ENCODE measurements at places on chromosomes 13 and 19.

DNA sequence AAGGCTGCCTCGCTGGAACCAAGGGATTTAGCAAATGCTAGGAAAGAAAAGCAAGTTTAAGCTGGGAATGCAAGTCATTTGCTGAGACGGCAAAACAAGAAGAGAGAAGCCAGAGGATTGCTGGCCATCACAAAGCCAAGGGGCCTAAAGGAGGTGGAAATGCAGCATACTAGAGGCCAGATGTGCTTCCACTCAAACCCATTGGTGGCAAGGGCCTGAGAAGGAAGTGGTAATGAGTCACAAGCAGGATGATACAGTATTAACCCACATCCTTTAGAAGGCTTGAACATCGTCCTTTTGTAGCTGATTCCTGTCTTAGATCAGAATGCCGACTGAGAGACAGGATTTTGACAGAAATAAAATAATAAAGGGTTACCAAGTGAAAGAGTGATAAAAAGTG, 68.2 kb downstream of the ITGBL1 start:
- DNase-seq, result no peak

DNA sequence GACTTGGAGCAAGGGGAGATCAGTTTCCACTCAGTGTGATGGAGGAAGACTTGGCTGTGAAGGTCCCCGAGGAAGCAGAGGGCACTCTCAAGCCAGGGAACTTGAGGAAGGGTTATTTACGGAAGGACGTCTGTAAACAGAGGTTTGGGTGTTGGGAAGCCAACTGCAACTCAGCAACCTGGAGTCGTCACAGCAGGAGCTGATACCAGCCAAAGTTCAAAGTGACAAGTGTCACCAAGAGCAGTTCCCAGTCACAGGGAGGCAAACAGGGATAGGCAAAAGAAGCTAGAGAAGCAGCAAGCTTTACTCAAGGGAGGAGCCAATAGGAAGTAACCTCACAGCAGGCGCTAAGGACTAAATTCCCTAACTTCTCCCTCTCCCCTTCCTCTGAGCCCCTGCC, 205.5 kb downstream of the EFNB2 start:
- DNase-seq, result no peak

DNA sequence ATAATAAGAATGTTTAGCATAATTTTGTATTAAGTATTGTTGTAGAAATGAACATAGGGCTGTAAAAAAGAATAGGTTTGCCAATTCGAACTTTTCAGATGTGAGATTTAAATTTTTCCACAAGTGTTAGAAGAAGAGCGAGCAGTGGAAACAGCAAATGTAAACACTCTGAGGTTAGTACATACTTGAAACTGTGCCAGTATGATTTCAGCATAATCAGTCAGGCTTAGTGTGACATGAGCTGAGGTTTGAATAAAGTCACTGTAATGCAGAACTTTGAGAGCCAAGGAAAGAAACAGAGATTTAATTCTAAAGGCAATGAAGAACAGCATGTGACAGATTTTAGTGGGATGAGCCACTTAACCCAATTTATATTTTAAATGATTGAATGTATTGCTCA, 2166.4 kb downstream of the PCDH9 start:
- DNase-seq, result no peak

DNA sequence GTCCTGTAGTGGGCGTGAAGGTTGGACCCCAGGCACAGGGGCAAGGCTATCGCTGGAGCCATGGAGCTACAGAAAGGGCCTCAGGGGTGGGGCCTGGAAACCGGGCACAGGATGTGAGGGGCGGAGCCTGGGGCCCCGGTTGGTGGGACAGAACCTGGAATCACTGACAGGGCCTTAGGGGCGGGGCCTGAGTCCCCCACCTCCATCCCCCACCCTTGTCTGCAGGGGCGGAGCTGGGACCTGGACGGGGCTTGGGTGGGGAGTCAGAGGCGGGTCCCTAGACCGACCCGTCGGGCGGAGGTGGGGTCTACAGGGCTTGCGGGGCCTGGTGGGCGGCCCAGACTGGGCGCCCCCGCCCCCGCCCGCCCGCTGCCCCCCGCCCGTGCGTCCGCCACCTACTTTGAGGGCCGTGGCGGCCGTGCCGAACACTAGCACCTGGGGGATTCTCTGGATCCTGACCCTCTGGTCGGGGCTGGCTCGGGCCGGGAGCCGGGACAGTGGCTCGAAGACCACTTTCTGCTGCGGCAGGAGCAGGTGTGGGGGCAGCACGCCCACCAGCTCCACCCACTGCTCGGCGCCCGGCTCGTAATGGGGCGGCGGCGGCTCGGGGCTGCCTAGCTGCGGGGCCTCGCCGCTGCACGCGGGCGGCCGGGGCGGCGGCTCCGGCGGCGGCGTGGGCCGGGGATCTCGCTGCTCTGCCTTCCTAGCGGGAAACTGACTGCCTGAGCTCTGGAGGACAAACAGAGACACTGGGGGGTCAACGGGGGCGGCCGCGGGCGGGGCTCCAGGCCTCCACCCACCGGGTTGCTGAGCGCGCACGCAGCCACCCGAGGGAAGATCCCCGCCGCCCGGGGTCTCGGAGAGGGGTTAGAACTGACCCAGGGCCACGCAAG, 26.3 kb downstream of the DCAF15 start:
- no peak for DNase-seq

DNA sequence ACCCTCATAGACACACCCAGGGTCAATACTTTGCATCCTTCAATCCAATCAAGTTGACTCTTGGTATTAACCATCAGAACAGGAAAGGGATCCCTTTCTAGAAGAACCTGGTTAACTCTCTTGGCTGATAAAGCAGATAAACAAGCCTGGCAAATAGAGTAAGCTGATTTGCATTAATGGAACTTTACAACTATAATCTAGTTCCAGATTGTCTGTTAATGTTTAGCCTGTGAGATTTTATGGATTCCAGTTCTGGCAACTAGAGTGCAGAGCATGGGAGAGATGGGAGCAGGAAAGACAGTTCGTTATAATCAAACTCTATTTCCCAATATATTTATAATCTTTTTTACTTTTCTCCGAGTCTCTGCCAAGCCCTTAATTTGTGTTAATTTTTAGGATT, 272.6 kb upstream of the KLHL1 start:
- no peak for DNase-seq

DNA sequence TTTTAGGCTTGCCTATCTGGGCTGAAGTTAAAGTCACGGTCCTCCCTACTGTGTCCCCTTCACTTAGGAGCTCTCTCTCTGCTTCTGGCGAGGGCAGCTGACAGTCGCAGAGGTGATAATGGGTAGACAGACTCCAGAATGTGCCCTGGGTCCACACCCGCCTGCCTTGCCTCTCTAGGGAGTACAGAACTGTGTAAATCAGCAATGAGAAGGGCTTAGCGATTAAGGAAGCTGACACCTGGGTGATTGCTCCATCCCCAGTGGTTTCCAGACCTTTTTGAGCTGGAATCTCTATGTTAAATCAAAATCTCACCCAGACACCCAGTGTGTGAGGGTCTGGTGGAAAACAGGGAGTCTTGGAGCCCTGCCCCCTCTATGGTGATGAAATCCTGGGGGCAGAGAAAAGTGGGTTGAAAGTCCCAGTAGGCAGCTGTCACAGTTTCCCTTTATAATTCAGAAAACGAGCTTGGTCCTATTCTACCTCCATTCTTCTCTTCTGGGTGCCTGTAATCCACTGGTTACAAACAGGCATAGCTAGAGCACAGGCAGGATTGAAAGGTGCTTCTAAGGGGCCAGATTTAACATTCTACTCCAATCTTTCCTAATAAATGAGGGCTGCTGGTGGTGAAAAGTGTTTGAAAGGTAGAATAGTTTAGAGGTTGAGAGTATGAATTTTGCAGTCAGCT, 46.9 kb downstream of the OLFM4 start:
- no peak for DNase-seq

DNA sequence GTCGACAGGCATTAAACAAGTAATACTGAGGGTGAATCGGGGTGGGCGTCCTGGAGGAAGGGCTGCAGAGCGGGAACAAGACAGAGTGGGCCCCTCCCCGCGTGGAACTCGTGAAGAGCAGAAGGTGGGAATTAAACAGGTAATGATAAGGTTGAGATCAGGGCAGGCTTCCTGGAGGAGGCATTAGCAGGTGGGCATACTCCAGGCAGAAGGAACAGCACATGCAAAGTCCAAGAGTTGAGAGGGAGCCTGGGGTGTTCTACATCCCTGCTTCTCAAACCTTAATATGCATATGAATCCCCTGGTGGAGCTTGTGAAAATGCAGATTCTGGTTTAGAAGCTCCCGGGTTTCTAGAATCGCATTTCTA, 23.3 kb downstream of the SLC8A2 start:
- DNase-seq, result no peak

DNA sequence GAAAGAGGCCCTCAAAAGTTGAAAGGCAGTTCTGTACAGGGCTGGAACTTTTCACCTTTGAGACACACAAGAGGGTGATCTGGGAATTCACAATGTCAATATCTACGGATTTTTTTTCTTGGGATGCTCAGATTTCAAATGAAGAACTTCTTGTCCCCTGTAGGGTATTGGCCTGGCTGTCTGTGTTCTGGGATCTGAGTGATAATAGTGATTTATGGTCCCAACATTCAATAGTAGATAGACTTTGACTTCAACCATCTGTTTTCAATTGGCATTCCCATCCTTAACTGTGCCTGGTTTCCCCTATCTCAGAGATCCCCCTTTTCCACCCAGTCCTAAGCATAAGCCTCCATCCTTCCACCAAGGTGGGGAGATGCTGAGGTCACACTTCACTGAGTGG, 274.1 kb downstream of the COG6 start:
- no peak for DNase-seq

DNA sequence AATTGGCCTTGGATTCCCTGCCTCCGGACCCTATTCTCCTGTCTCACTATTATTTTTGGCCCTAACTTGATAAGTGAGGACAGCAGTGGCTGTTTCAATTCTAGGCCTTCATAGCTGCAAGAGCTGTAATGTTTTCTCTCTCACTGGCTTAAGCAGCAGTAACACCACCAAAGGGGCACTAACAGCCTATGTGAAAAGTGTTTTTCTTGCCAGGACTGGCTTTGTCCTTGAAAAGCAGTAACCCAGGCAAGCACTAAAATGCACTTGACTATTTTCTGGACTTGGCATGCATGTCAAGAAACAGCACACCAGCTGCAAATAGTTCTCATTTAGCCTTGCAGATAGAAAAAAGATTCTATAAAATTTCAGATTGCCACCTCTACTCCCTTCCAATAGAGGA, 9.3 kb upstream of the FBXL3 start:
- no peak for DNase-seq

DNA sequence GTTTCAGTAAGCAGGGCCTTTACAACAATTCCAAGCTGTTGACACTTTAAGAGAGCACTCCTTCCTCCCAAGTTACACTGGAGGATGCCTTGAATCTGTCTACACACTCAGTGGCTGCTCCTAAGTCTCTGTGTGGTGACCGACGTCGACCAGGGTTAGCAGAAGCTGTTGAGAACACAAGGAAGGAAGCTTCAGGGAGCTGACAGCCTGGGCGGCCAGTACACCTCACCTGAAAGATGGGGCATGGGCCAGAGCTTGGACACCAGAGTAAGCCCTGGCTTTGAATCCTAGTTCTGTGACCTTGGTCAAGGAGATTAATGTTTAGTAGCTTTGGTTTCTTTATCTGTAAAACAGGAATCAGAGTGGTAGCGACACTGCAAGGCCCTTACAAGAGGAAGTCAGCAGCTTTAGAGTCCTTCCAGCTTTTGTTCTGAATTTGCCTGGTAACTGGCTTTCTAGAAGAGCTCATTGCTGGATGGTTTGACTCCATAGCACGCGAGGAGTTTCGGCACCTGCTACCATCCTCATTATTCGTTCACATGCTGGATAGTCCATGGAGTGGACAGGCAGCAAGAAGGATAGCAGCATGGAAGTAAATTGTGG, 214.2 kb downstream of the FGF9 start:
- DNase-seq, result no peak

GRCh38 chr13:44189085-44189484, 184.5 kb upstream of the SERP2 start:
- DNase-seq, result no peak

- no peak for DNase-seq
Measured at GRCh38 chr13:59672445-59672844, 491.3 kb downstream of the DIAPH3 start.

DNA sequence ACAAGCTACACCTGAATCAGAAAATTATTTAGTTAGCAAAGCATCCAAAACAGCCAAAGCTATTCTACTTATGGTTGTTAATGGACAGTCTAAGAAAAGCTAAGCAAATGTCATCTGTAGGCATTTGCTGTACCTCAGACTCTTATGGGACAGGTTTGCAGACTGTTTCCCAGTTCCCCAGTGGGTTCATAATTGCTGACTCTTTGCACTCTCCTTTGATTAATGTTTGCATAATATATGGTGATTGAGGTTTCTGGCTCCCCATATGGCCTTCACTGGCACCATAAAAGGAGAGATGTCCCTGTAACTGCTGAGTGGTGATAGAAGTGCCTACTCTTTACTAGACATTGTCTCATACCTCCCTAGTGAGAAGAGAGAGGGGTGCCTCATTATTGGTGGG, 142.1 kb downstream of the GPC6 start:
- DNase-seq, result no peak

- DNase-seq, result no peak
Measured at GRCh38 chr13:43484432-43485225, 302.1 kb downstream of the ENOX1 start.

DNA sequence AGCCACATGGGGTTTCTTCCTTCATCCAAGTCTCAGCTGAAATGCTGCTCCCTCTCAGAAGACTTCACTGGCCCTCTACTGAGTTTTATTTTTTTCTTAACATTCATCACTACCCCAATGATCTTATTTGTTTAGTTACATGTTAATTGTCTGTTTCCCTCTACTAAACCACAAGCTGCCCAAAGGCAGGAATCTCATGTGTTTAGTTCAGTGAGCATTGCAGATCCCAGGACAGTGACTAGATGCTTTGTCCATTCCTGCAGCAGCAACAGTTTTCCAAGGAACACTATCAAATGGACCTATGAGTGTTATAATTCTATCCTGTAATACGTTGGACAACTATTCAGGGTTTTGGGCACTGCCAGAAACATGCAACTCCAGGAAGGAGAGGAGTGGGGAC, 93.1 kb downstream of the RNASEH2B start:
- no peak for DNase-seq

DNA sequence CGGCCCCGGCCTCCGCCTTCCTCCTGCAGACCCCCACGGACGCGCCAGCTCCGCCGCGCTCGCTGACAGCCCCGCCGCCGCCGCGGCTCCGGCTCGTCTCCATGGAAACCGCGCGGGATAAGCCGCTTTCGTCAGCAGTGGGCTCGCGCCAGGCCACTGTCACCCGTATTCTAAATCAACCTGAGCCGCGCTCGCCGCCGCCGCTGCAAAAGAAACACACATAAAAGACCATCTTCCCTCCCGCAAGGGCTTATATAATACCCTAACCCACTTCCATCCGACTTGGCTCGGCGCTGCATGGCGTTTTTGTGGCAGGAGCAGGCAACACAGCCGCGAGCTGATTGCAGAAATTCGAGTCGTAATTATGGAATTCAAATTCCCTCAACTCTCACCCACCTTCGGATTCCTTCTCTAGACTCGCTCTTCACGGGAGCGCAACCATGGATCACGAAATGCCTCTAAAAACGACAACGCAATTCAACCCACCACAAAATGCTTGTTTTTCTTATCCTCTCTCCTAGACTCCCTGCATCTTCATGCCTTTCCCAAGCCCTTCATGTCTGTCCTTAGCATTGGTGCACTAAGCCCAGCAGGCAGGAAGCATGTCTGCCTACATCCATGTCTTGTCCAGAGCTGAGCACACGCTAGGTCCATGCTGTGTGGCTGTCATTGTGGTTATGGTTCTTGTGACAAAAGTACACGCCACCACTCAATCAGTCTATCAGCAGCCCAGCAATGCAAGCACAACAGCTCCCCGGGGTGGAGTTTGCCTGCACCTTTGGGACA, at the start of gene AMER2:
Gene AMER2, minus strand, starts transcription at position 772 of the 786 bp plus-strand sequence. Its CDS starts 669 bp downstream, at position 103.
- DNase-seq, result no peak

- DNase-seq, result no peak
Measured at GRCh38 chr13:66265371-66265770, 964.8 kb downstream of the PCDH9 start.

- no peak for DNase-seq
Measured at GRCh38 chr13:36405151-36405550, 27.1 kb upstream of the CCNA1 start.

Measured in stimulated activated CD4-positive, alpha-beta T cell treated with anti-CD3 and anti-CD28 coated beads, Interleukin-1b, Interleukin-23, amount 100 ng/mL, for 4 hours (primary cell).